ENCODE measurements at places on chromosomes 1 and 21.

DNA sequence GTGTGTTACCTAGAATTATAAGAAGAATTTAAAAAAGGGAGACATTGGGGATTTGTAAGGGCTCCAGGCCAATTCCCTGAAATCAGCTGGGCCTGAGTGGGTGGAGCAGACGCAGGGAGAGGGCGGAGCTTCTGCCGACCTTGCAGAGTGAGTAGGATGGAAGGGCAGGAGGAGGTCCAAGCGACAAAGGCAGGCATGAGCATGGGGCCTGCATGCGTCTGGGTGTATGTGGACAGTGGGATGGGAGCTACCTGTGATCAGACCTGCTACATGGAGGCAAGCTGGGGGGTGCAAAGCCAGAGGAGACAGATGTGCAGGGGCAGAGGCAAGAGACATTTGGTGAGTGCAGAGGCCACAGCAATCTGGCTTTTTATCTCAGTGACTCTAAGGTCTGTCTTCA lies 105.3 kb upstream of the OLIG2 start:
- no peak for DNase-seq

DNA sequence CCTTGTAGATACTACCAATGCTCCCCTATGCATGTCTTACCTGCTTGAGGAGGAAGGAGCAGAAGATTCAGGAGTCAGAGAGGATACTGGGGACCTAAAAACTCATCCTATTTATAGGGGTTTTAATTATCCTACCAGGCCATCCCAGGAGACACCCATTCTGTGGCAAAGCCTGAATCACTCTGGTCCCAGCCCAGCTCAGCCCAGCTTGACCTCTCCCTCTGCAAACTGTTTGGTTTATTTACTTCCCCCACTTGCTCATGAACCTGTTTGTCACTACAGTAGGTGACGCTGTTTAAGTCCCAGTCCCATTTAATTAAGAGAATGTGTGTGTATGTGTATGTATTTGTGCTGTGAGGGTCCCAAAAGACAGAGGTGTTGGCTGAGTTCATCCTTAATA lies at the start of gene RPTN:
Gene RPTN, minus strand, starts transcription at position 85 of the 400 bp plus-strand sequence. CDS start 1,339 bp downstream, outside the sequence.
- no peak for DNase-seq

- no peak for DNase-seq
Measured at GRCh38 chr1:156992215-156992614, 53.3 kb downstream of the ARHGEF11 start.

GRCh38 chr1:108033550-108033951 lies 68.6 kb upstream of the VAV3 start:
- DNase-seq = no peak

Measured in GM19239 (cell line).